A172 (cell line): ENCODE measurements at places on chromosomes 11 and 22. TPM values are rescaled to one million over a fixed set of nuclear protein-coding genes. Genes with fewer than 3 reads are reported as not detected.

DNA sequence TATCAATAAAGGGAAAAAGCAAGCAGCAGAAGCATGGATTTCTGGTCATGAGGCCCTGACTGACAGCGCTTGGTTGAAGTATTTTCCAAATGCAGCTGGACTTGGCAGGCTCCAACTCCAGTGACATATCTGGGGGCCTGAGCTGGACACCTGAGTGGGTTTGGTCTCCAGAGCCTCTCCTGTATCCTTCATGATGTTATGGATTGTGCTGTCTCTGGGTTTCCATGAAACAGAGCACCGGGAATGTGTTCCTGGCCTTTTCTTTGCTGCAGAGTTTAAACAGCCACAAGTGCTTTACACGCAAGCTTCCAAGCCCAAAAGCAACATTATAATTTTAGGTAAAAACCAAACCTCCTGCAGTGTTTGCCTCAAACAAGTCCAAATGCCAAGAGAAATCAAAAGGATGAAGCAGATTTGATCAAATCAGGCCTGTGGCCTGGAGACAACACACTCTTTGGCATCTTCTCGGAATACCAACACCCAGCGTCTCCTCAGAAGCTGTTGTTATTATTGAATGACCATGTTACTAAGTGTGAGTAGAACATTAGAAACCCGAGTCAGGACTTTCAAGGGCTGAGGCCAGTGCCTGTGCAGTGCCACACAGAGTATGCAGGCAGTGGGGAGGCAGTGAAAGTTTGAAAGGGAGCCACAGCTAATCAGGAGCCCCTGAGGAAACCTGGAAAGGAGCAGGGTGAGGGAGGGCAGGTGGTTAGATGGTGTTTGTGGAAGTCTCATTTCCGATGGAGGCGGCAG is 42.0 kb downstream of the ME3 start:
- DNase-seq = no peak

GRCh38 chr11:119051440-119052162 is 5.4 kb downstream of the HYOU1 start:
- no peak for DNase-seq

GRCh38 chr11:28139841-28140415 is 31.7 kb downstream of the METTL15 start:
- DNase-seq = no peak

DNA sequence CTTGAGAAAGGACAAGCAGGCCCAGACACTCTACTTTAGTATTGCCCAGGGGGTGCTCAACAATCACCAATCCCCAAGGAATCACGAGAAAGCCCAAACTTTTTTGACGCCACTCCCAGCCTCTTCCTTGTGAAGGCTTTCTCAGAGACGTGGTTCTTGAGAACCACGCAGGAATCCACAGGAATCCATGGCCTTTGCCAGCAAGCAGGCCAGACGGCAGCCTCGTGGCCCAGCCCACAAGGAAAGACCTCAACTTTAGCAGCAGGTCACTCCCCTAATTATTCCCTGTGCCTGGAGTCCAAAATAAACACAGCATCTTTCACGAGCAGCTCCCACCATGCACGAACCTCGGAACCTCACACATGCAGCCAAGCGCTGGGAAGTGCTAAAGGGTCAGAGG is 104.2 kb downstream of the WT1 start:
- no peak for DNase-seq

SEC14L6 gene
- total RNA-seq = not detected in 2 replicates

FRMD8 gene
- total RNA-seq = 21.5 and 36.9 TPM in 2 replicates

- DNase-seq = no peak
Observed at GRCh38 chr11:95084509-95084908, 5.1 kb upstream of the ENDOD1 start.

DNA sequence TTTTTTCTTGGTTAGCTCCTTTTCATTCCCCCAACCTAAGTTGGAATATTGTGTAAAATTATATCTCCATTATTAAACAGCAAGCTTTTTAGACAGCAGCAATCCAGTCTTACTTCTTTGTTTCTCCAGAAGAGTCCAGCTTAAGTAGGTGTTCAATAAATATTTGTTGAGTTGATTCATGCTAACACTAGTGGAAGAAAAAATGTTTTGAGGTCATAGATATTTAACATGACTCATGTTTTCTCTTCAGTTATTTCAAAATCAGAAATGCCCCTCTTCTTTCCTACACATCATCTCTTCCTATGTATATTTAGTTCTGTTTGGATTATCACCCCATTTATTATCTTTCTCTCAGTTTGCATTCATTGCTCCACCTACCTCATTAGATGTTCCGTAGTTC is 20.3 kb downstream of the CCDC83 start:
- no peak for DNase-seq

- peak; percentile 25 for DNase-seq
Observed at GRCh38 chr11:45390407-45390806, 104.3 kb upstream of the SYT13 start.

GRCh38 chr11:22263613-22264012 is 70.7 kb downstream of the ANO5 start:
- no peak for DNase-seq

CDKN1C gene
- 32.5 and 40.5 TPM in 2 replicates for total RNA-seq

DNA sequence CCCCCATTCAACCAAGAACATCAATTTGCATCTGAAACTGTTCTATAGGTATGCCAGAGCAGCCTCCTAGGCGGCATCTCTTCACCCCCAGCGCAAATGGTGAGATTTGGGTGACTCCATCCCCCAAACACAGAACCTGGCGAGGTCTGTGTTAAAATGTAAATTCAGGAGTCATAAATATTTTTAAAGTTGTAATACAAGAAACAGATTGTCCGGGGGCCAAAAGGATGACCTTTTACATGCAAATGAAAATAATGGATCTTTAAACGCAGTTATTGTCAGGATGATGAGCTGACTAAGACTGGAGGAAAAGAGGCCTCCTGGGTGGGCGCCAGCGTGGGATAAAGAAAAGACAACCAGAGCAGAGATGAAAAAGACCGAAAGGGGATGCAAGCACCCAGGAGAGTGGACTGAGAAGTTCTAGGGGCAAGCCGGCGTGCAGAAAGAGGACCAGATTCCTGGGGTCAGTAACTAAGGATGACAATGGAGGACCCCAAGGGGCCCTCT is 16.0 kb upstream of the ADA2 start:
- DNase-seq = no peak

SLC37A2 gene
- total RNA-seq = 0.26 and 1.4 TPM in 2 replicates

- no peak for DNase-seq
Observed at GRCh38 chr11:94058630-94059029, 37.5 kb downstream of the HEPHL1 start.

DNA sequence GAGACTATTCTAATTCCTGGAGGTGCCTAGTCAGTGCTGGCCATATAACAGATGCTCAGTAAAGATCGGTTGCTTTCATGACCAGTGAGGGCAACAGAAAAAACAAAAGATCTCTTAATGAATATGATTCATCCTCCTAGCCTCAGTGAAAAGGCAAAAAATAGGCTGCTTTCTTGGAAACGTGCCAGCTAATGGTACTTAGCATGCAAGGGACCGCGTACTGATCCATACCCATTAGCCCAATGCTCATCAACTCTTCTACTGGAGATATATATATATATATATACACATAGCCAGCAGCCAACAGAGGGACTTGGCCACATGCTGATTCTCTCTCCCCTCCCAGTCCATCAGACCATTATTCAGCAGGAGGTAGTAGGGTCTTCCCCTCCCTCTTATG is 320.4 kb downstream of the KIRREL3 start:
- no peak for DNase-seq

SLC22A25 gene
- not detected in 2 replicates for total RNA-seq

GNAZ gene
- total RNA-seq = 8.5 and 8.8 TPM in 2 replicates

GRCh38 chr11:79400717-79401330 is 40.0 kb downstream of the TENM4 start:
- DNase-seq = peak; percentile 29

ASPHD2 gene
- 4.0 and 4.5 TPM in 2 replicates for total RNA-seq

GRCh38 chr11:44171518-44171917 is 76.0 kb downstream of the EXT2 start:
- DNase-seq = no peak

DNA sequence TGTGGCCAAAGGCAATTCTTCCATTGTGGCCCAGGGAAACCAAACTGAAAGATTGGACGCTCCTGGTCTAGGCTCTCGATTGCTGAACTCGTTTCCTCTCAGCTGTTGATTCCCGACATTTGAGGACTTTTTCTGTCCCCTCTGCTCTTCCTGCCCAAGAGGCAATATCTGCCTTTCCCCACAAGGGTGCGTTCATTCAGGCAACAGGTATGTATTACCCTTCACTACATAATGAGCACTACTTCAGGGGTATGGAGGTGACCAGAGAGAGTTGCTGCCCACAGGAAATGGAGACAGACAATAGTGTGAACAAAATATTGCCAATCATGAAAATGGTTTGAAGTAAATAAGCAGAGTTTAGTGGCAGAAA is 8.2 kb downstream of the PTH start:
- DNase-seq = no peak

CBLIF gene
- total RNA-seq = not detected in 2 replicates

GRCh38 chr22:45892681-45893461 is 84.1 kb downstream of the WNT7B start:
- DNase-seq = no peak

KCNJ1 gene
- total RNA-seq = not detected in 2 replicates

POTEH gene
- 0.05 TPM in 1 of 2 replicates, not detected in the other for total RNA-seq

BRSK2 gene
- total RNA-seq = 8.6 and 13.0 TPM in 2 replicates

GRCh38 chr11:130738611-130739010 is 177.7 kb downstream of the SNX19 start:
- no peak for DNase-seq

GRCh38 chr11:11977206-11977938 is 31.1 kb downstream of the DKK3 start:
- DNase-seq = peak; percentile 98

- peak; percentile 46 for DNase-seq
Observed at GRCh38 chr11:102494216-102494615, 36.3 kb downstream of the MMP7 start.

XKR3 gene
- total RNA-seq = 0.14 TPM in 1 of 2 replicates, not detected in the other

DNA sequence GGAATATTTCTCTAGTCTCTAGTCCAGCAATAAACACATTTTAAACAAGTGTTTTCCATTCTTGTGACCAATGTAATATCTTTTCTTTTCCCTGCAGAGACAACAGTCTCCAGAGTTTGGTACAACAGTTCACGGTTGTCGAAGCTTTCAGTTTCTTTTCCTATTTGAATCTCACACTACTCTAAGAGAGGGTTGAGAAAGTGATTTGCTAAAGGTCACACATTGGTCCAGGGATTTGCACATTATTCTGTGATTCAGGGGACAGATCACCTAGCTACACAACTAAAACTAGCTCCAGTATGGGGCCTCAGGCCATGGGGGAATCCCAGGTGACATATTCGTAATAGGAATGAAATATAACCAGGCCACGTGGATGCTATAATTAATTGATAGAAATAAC is 132.5 kb downstream of the HIPK3 start:
- no peak for DNase-seq

- DNase-seq = no peak
Observed at GRCh38 chr11:72755713-72756285, 3.6 kb upstream of the ARAP1 start.

DNA sequence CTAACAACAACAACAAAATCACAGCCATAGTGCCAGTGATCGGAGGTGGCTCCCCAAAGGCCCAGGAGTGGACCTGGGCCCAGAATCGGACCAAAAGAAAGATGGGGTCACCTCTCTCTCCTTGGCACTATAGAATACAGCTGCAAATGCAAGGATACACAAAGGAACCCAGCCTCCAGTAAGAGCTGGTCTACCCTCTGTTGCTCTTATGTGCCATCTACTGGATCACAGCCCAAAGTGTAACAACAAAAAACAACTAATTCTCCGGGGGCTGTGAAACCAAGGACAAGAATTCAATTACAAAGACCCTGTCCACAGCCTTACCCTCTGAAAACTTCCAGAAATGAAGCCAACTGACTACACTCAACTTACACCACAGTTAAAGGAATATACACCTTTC is 21.6 kb downstream of the OR8G5 start:
- DNase-seq = no peak

VPREB1 gene
- not detected in 2 replicates for total RNA-seq

- no peak for DNase-seq
Observed at GRCh38 chr11:110892741-110893285, 180.6 kb upstream of the ARHGAP20 start.

CST6 gene
- not detected in 2 replicates for total RNA-seq
